NCI-H526 (cell line): ENCODE measurements at places on chromosomes 4 and X.

GRCh38 chrX:99914635-99915034 is 495.4 kb downstream of the PCDH19 start:
- DNase-seq, result no peak

DNA sequence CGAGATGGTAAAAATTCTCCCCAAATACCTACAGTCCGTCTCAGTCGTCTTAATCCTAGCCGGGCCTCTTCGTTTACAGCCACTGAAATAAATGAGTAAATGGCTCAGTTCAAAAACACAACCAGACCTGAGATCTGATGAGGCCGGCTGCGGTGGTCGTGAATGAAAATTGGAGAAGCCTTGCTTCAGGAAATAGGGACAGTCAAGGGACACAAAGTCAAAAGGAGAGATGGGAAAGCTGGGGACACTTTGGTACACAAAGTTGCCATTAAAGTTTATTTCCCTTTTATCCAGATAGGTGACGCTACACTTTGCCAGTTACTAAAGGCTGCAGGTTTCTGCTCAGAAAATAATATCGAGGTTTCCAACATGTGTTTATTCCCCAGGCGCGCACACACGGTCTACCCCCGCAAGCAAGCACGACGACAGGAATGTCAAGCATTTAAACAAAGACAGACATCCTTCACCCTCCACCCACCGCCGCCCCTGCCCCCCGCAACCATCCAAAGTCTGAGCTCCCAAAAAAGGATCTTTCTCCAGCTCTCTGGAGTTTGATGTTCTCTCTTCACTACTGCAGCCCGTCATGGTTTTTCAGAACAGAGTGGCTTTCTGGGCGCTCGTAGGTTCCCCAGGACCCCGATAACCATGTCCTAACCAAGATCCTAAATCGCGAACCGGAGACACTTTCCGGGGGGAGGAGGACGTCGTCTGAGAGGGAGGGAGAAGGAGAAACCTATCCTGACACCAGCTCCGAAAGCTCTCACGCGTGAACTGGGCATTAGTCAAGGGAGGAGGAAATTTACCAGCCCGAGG is 1.3 kb upstream of the PCDH7 start:
- DNase-seq, result no peak

DNA sequence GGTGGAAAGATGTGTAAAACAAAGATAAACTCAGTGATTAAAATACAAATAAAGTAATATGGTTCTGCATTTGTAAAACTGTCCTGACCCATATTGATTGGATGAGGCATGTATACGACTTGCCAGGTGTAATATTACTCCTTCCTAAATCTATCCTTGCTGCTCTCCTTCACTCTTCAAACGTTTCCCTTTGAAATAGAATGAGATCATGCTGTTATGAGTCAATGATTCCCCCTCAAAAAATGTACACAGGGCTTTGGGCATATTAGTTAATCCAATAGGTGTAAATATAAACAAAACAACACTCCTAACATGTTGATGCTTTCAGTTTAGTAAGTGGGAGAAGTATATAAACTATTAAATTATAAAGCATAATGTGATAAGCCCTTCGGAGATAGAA is 117.4 kb upstream of the GPM6A start:
- no peak for DNase-seq

DNA sequence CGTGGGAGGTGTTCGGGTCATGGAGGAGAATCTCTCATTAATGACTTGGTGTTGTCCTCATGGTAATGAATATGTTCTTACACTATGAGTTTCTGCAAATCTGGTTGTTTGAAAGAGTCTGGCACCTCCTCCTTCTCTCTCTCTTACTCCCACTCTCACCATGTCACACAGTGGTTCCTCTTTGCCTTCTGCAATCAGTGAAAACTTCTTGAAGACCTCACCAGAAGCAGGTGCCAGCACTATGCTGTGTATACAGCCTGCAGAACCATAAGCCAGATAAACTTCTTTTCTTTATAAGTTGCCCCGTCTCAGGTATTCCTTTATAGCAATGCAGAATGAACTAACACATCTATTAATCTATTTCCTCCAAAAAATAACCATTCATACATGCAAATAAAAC is 275.0 kb downstream of the ANTXR2 start:
- DNase-seq, result no peak

GRCh38 chrX:38882894-38883626 is 81.8 kb downstream of the MID1IP1 start:
- DNase-seq, result no peak

DNA sequence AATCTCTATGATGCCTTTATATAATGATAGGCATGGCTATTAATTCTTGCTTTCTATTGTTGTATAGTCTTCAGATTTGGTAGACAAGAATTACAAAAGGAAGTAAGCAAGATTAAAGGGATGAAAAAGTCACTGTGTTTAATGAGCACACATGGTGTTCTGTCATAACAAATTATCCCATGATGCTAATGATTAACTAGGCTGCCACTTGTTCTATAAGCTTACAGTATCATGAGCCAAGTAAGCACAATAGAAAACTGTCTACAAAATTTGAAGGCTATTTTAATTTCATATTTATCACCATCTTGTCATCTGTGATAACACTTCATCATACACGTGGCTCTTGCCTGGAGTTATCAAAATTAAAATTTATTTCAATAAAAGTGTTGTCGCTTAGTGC is 466.7 kb downstream of the GASK1B start:
- DNase-seq, result no peak

DNA sequence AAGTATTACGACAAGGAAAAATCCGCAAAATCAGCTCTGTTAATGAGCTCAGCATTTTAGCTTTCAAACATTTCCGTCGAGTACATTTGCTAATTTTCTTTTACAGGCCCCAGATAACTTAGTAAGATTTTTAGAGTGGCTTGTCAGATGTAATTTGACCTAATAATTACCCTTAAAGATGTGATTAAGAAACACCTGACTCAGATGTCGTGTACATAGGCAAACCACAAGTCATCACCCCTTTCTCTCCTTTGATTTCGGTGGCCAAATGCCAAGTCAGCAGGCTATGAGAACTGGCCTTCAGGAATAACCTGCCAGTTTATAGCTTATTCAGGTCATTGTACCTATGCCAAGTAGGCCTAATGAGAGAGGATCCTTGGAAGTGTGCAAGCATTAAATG is 369.6 kb downstream of the PCDH7 start:
- DNase-seq, result no peak

DNA sequence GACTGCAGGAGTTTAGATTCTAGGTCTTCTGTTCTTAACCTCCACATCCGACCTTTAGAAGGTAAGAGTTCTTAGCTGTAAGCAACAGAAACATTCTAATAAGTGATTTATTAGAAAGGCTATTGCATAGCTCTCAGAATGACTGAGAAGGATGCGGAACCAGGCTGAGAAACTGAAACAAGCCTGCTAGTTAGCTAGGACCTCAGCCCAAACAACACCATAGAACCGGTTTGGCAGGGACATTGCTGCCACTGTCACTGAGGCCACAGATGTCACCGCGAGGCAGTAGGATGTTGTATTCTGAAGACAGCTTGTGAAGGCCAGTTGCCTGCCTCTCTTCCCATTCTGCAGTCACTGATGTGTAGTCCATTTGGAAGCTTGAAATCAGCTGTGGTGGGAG is 160.0 kb upstream of the ARX start:
- DNase-seq, result no peak
